ENCODE measurements at places on chromosomes 1 and 21. TPM values are rescaled to one million over a fixed set of nuclear protein-coding genes. Genes with fewer than 3 reads are reported as not detected.

The SLC16A4 gene
- 27.7 TPM for polyA plus RNA-seq

The CD1E gene
- polyA plus RNA-seq, result not detected

The NFIA gene
- 1.6 TPM for polyA plus RNA-seq

The KLF17 gene
- 0.14 TPM for polyA plus RNA-seq

The KCNK2 gene
- 41.3 TPM for polyA plus RNA-seq

The KRTAP7-1 gene
- not detected for polyA plus RNA-seq

The IGSF3 gene
- 0.03 TPM for polyA plus RNA-seq

The MX2 gene
- 0.53 TPM for polyA plus RNA-seq

The FBXO2 gene
- 2.1 TPM for polyA plus RNA-seq

The GLIS1 gene
- polyA plus RNA-seq, result 3.5 TPM

The GBP5 gene
- polyA plus RNA-seq, result not detected

The ERICH3 gene
- polyA plus RNA-seq, result not detected

The CFAP107 gene
- not detected for polyA plus RNA-seq

The TAF5L gene
- polyA plus RNA-seq, result 18.6 TPM

The TTC4 gene
- polyA plus RNA-seq, result 18.0 TPM

The CR1L gene
- polyA plus RNA-seq, result not detected

The PADI3 gene
- polyA plus RNA-seq, result not detected

The TMEM9 gene
- 107 TPM for polyA plus RNA-seq

The SH2D2A gene
- not detected for polyA plus RNA-seq

The ROR1 gene
- 4.5 TPM for polyA plus RNA-seq

The TMEM82 gene
- not detected for polyA plus RNA-seq

The KRTAP6-1 gene
- not detected for polyA plus RNA-seq

The OR2T35 gene
- not detected for polyA plus RNA-seq

The PAPPA2 gene
- 0.06 TPM for polyA plus RNA-seq

The ALX3 gene
- not detected for polyA plus RNA-seq

The RAB7B gene
- 14.6 TPM for polyA plus RNA-seq

The KCNT2 gene
- polyA plus RNA-seq, result 0.22 TPM

The DENND1B gene
- polyA plus RNA-seq, result 3.6 TPM

The FYB2 gene
- polyA plus RNA-seq, result not detected

The PLPPR4 gene
- 4.5 TPM for polyA plus RNA-seq

The PIGM gene
- 2.9 TPM for polyA plus RNA-seq

The CD2 gene
- polyA plus RNA-seq, result not detected

The AIM2 gene
- not detected for polyA plus RNA-seq

The ZNF695 gene
- polyA plus RNA-seq, result 0.46 TPM

The AGBL4 gene
- polyA plus RNA-seq, result not detected

The XPR1 gene
- polyA plus RNA-seq, result 10.8 TPM

The ALPL gene
- polyA plus RNA-seq, result 2.4 TPM

The TNFRSF4 gene
- polyA plus RNA-seq, result 0.15 TPM

The RXFP4 gene
- not detected for polyA plus RNA-seq

The SLC25A34 gene
- polyA plus RNA-seq, result 1.1 TPM

The GJB3 gene
- polyA plus RNA-seq, result not detected

The MROH9 gene
- polyA plus RNA-seq, result not detected
